ENCODE measurements at places on chromosomes 2 and 18.

- no peak for DNase-seq
Observed at GRCh38 chr2:241509155-241509784, 886 bp upstream of the STK25 start.

DNA sequence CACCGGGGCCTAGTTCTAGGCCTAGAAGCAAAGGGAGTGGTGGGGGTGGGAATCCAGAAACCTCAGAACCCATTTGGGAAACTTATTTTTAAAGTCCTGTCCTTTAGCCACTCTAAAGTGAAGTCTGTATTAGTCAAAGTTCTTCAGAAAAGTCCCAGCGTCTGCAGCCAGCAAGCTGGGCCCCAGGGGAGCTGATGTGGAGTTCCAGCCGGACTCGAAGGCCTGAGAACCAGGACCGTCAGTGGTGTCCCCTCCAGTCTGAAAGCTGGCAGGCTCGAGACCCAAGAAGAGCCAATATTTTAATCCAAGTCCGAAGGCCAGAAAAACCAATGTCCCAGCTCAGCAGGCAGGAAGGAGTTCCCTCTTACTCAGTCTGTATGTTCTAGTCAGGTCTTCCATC lies 32.4 kb downstream of the ID2 start:
- DNase-seq, result no peak

DNA sequence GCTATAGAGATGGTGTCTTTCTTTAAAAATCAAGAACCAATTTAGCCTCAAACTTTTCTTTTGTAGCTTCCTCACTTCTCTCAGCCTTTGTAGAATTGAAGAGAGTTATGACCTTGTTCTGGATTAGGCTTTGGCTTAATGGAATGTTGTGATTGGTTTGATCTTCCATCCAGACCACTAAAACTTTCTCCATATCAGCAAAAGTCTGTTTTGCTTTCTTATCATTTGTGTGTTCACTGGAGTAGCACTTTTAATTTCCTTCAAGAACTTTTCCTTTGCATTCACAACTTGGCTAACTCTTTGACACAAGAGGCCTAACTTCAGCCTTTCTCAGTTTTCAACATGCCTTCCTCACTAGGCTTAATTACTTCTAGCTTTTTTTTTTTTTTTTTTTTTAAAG lies 193.1 kb downstream of the ACOXL start:
- DNase-seq, result no peak

DNA sequence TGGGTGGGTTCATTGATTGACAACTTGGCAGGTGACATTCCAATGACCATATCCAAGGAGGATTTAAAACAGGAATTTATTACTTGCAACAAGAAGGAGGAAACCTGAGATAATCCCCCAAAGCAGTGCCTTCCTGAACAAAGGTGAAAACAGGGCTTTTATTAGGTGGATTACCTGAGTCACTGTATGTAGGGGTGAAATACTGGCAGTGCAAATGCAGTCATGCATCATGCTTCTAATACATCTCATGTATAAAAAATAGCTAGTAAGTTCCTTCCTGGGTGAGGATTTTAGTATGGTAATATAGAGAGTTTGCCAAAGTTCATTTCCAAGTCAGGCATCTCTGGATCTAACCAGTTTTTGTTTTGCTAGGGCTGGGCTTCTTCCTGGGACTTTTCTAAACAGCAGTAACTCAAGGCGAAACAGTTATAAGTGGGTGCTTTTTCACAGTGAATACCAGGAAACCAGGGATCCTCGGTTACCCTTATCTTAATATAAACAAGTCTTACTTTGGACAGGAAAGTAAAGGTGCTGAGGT lies 583.4 kb upstream of the LRRTM1 start:
- no peak for DNase-seq

DNA sequence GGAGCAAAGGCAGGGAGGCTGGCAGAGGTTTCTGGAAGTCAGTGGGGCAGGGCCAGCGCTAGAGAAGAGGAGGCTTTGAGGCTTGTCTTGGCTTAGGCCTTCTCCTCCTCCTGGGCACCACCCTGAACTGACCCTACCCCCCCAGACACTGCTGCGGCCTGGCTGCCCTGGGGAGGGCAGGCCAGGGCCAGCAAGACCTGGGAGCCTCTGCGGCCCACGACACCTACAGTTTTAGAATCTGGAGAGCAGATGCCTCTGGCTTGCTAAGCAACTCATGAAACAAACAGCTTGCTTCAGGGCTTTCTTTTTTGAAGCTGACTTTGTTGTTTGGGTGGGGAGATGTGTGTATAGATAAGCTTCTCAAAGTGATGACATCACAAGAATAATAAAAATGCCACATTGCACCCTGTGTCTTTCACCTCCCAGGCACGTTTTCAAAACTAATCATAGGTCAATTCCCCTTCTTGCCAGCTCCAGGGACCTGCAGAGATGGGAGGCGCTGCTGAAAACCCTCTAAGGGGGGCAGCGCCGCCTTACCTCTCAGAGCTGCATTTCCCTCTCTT lies 46.2 kb upstream of the SMAD7 start:
- DNase-seq, result no peak
